Bone marrow (tissue), 2 donors: ENCODE measurements at places on chromosomes 2 and 18.

DNA sequence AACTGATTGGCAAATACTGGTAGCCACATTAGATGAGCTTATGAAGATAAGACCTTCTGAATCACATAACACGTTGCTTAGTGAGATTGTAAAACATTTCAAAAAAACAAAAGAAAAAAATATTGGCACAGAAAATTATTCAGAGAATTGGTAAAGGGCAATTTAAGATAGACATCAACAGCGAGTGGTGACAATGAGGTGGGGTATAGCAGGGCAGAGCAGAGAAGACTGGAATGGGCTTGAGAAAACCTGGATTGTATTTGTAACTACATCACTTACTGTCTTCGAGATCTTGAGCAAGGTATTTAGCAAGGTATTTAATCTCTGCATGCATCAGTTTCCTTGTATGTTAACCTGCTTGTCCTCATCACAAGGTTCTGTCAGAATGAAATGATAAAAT is 313.0 kb upstream of the MEIS1 start:
- DNase-seq: no peak

GRCh38 chr2:129050101-129050500 is 731.4 kb upstream of the HS6ST1 start:
- DNase-seq: no peak

DNA sequence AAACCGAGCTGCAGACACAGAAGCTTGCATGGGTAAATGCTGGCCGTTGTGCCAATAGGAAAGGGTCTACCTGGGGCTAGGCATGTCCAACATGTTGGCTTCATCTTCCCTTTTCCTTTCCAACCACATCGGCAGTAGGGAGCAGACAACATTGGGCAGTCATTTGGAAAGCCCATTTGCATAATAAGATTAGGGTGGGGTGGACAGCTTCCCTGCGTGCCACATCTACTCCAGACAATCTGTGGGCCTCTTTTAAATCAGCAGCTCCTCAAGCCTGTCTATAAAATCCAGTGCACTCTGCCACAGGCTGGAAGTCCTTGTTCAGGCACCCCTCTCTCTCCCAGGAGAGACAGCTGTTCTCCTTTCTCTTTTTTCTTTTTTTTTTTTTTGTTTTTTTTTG is 203.6 kb upstream of the KYNU start:
- no peak for DNase-seq

DNA sequence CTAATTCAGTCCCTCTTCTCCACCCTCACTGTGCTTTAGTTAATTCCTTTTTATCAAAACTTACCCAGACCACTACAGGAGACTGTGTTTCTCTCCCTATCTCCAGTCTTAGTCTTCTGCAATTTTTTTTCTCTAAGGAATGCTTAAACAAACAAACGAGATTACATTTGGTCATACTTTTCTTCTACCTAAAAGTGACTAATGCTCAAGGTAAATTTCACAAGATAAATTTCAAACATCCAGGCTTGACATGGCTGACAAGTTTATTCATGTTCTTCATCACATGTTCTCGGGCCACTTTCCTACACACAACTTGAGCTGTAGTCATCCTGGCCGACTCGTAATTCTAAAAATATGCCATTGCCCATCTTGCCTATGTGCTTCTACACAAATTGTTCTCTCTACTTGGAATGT is 23.2 kb upstream of the ACSL3 start:
- no peak for DNase-seq

GRCh38 chr18:404061-404636 is 96.4 kb downstream of the COLEC12 start:
- DNase-seq: no peak

DNA sequence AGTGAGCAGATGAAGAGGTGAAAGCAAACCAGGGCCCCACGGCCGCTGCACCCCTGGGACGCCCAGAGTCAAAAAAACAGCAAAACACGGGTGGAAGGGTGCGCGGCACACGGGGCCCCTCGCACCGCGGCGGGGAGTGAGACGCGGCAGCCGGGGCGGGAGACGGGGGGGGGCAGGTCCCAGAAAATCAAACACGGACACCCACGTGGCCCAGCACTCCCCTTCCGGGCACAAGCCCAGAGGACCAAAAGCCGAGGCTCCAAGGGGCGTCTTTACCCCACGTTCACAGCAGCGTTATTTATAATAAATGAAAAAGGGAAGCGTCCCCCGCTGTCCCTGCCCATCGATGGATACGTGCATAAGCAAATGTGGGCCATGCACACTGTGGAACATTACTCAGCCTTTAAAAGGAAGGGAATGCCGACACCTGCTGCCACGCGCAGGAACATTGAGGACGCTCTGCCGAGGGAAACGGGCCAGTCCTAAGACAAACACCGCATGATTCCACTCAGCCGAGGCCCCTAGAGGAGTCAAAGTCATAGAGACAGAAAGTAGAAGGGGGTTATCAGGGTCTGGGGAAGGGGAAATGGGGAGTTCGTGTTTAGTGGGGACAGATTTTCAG is 677 bp upstream of the COPS9 start:
- no peak for DNase-seq

DNA sequence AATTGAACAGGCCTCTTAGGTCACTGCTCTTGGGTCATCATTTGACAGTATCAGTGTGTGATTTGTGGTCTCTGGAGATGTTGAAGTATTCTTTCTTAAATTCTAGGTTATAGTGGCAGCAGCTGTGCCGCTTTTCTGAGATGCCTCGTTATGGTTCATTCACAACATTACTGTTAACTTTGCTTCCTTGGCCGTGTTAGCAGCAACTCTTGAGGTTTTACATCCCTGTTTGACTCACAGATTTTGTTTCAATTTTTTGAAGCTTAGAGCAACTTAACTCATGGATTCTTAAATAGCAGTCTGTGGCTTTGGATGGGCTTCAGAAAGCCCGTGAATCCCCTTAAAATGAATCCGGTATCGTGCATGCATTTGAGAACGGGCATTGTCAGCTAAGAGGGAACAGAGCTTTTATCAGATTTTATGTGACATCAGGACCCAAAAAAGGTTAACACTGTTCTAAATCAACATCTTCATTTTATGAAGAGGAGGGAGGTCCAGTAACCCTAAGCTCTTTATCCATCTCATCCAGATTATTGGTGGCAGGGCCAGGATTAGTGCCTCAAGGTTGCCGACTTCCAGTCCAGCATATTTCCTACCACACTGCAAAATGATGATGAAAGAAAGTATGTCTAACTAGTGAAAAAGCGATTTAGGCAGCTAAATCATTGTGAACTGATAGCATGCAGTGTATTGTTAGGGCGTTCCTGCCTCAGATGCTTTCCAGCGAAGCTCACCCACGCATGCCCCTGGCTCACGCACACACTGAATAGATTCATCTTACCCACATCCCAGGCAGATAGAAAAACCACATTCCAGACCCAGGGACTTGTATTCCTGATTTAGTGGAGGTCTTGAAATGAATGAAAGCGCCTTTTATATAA is 5.1 kb downstream of the TRIB2 start:
- no peak for DNase-seq

DNA sequence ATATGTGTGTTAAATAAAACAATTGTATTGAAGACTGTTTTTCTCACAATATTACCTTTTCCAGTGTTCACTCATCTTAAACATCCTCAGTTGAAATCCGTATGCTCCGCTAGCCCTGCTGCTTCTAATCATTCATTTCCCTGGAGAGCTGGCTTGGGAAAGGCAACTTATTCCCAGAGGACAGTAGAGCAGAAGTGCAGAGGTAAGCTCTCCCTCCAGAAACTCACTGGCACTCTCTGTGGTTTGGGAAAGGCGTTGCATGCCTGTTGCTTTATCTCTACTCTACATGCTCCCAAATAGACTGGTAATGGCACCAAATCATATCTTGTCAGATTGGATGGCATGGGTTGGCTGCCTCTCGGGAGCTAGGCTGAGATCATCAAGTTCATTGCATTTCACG is 117.1 kb upstream of the BOD1L2 start:
- DNase-seq: no peak

- DNase-seq: no peak
Measured at GRCh38 chr18:67916097-67916496, 399.6 kb upstream of the DSEL start.
